Gastroesophageal sphincter (tissue), 4 donors: ENCODE measurements at places on chromosomes 1 and 21. TPM values are rescaled to one million over a fixed set of nuclear protein-coding genes. Genes with fewer than 3 reads are reported as not detected.

Gene AMY1A
- total RNA-seq, result not detected

Gene AMY1C
- not detected for total RNA-seq

Gene C1orf141
- not detected for total RNA-seq

Gene FAM3B
- not detected for total RNA-seq

Gene LCE2C
- total RNA-seq, result not detected

Gene FAM151A
- not detected for total RNA-seq

Gene SLC44A5
- total RNA-seq, result 0.49 TPM

Gene CACHD1
- total RNA-seq, result 8.4 TPM

DNA sequence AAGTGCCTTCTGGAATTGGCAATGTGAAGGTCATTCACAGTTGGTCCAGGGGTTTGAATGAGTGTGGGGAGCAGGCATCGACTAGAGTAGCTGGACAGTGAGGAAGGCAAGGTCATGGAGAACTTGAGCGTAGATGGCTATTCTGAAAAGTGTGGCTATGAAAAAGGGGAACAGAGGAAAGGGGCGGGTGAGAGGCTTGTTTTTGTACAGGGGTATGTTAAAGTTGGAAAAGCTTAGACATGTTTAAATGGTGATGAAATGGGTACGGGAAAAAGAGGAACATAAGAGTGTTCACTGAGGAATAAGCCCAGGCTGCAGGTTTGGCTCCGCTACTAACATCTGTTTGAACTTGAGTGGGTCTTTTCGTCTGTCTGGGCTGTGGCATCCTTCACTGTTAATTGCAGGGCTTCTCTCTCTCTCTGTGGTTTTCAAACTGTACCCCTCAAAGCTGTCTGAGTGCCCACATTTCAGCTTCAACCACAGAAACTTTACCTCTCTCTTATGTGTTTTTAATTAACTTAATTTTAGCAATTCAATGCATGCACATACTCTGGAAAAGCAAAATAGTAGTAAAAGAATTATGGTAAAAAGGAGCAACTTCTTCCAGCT lies 70.8 kb upstream of the COA6 start:
- ATAC-seq, result no peak

DNA sequence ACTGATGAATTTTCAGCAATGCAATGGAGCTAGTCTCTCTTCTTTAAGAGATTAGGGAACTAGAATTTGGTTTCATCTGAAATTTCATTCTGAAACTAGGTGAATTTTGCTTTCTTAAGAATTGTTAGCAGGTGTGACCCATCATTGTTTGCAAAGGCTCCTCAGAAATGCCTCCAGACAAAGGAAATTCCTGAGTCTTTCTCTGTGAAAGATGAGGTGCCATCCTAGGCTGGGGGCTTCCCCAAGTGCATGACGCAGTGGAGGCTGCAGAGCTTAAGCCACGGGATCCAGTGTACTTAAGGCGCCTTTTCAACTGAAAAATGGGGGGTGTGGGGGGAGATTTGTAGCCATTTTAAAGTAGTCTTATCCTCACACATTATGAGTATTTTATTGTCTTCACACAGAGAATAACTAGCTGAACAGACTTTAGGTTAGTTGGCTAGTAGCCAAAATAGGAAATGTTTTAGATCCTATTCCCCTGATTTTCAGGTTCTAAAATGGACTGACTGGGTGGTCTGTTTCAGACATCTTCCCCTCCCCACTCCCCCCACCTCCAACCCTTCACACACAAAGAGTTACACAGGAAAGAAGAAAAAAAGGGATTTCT lies 202.0 kb downstream of the NFIA start:
- no peak for ATAC-seq

DNA sequence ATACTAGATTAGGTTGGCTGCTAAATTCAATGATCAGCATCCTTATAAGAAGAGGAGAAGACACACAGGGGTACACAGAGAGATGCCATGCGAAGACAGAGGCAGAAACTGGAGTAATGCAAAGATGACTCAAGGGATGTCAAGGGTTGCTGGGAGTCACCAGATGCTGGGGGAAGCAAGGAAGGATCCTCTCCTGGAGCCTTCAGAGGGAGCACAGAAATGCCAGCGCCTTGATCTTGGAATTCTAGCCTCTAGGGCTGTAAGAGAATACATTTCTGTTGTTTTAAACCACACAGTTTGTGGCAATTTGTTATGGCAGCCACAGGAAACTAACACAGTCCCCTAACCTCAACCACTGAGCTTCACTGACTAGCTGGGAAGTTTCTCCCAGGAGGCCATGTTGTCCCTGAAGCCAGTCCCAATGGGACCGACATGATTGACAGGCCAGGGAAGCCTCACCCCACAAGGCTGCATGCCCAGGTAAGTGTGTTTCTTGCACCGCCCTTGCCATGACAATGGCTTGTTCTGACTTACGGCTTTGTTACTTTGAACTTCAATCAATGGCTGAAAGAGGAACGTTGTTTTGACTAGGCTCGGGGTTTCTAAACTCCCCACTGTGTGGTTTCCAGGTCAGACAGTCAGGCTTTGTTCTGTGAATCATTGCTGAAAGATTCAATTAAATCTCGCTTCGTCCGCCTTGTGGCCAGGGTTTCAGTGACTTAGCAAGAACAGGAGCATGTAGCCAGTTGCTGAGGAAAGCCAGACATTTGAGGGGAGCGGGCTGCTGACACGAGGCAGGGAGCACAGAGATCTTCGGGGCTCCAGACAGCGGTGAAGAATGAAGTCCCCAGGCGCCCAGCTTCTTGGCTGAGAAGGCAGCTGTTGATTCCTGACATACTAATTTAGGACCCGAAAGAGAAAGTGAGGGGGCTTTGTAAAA lies 62.3 kb downstream of the RUNX1 start:
- ATAC-seq, result no peak

- ATAC-seq, result peak; percentile 38
These were observed 424 bp upstream of the NECAP2 start for GRCh38 chr1:16440131-16440469.

DNA sequence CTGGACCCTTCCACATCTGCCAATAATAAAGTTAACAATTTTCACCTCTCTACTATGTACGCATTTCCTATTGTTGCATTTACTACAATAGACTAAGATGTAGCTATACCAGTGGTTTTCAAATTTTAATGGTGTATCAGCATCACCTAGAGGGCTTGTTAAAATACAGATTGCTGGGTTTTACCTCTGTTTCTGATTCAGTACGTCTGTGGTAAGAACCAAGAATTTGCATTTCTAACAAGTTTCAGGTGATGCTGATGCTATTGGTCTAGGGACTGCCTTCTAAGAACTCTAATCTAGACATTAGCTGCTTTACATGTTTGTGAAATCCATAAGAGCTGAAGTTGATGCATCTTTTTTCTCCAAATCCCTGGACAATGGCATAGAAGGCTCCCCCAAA lies 59.7 kb downstream of the ERICH3 start:
- no peak for ATAC-seq

- ATAC-seq, result no peak
These were observed 42.4 kb downstream of the C1orf87 start for GRCh38 chr1:60031146-60031545.

DNA sequence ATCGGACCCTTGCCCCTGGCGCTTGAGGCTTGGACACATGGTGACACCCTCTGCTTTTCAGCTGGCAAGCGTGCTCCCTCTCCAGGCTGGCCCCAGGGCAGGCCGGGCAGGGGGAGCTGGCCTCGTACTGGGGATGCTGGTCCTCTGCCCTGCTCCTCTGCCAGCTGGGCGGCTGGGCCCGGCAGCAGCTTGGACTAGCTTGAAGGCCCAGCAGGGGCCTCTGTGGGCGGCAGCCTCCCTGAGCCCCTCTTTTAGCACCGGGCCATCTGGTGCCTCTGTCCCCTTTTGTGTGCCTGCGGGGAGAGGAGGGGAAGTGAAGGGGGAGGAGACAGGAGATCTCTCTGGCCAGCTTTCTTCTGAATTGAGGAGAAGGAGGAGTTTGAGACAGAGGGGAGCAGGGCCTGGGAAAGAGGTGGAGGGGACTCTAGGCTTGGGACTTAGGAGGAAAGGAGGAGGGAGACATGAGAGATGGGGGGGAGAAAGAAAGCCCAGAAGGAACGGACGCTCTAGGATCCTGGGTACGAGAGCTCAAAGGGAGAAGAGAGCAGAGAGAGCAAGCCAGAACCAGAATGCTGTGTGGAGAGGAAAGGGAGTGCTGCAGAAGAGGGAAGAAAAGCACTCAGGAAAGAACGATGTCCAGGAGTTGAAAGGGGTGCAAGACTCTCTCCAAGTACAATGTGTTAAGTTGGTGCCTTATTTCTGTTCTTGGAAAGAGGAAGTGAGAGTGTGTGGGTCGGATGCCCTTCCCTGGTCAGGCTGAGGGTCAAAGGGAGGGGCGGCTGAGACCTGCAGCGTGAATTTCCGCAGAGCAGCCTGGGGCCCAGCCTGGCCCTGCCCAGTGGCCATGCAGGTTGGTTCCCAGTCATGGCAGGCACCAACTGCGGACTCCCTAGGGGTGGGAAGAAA lies 40.3 kb downstream of the IER5 start:
- peak; percentile 43 for ATAC-seq

DNA sequence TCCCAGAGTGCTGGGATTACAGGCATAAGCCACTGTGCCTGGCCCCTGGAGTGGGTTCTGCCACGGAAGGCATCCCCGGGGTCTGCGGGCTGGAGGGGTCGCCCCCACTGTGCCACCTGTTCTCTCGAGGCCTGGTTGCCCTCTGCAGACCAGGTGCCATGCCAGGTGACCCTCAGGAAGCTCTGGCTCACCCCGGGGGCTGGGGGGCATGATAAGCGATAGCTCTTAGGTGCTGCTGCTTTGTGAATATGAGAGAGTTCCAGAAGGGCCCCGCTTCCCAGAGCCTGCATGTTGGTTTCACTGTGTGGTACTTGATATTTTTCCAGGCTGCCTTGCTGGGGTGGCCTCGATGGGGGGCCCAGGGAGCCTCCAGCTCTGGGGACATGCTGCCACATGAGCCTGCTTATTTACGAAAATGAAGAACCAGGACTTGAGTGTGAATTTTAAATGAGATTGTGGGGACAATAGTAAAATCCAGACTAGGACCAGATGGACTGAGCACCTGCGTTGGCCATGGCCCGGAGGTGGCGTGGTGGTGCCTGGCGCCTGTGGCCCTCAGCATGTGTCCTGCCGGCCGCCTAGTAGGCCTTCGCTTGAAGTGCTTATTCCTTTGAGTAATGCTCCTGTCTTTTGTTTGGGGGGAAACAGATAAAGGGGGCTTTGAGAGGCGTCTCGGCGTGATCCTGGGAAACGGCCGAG lies 7.3 kb downstream of the SKI start:
- ATAC-seq, result no peak

- ATAC-seq, result no peak
These were observed 12.0 kb upstream of the PHLDA3 start for GRCh38 chr1:201481004-201481380.

DNA sequence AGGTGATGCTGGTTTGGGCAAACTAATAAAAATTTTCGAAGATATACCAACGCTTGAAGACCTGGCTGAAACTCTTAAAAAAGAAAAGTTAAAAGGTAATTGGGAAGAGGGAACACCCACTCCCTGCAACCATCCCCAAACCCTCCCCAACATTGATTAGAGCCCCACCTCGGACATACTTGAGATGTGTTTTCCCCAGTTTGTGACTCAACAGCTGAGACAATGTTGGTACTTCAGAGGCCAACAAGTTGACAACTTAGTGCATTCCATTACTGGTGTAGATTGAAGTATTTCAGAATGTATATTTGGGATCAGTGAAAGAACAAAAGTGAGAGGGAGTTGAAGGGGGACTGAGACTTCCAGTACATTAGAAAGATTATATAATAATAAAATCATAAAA lies 5.1 kb downstream of the IFI16 start:
- ATAC-seq, result no peak

- ATAC-seq, result no peak
These were observed 1176.5 kb downstream of the NCAM2 start for GRCh38 chr21:22174746-22175145.
